ENCODE measurements at places on chromosomes 6 and 20.

GRCh38 chr6:106685833-106686232 is 56.5 kb downstream of the QRSL1 start:
- no peak for DNase-seq

DNA sequence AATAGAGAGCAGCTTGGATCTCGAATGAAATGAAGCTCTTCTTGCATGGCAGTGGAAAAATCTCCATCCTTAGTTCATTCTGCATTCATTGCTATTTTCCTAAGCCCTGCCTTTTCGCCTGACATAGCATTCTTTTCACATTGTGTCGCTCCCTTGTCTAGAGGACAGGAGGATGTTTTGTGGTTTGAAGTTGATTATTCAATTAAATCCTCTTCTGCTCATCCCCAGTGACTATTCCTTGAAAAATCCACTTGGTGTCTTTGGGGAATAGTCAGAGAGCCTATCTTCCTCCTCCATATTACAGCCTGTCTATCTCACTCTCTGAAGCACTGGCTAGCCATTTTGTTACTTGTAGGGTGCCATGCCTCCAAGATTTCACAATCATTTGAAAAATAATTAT is 161.2 kb downstream of the KLHL32 start:
- DNase-seq = no peak

GRCh38 chr6:170112583-170112860 is 178.4 kb downstream of the DLL1 start:
- DNase-seq = no peak

DNA sequence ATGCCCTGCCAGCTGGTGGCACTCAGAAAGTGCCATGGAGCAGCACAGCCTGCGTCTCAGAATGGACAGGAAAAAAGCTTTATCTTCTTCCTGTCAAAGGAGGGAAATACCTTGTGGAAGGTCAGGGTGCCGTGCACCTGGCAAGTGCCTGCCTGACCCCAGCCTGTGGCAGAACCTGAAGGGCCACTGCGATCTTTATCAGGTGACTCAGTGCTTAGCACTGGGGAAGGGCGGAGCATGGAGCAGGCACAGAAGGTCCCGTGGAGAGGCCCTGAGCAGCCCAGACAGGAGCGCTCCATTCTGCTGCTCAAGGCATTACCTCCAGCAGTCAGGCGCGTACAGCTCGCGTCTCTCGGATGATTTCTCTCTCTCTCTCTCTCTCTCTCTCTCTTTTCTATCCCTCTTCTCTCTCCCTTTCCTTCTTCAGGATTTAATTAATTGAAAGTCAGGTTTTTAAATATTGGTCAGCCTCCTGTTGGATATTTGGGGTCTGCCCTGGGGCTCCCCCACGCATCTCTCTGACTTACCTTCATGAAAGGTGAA is 31.7 kb downstream of the FOXC1 start:
- no peak for DNase-seq

DNA sequence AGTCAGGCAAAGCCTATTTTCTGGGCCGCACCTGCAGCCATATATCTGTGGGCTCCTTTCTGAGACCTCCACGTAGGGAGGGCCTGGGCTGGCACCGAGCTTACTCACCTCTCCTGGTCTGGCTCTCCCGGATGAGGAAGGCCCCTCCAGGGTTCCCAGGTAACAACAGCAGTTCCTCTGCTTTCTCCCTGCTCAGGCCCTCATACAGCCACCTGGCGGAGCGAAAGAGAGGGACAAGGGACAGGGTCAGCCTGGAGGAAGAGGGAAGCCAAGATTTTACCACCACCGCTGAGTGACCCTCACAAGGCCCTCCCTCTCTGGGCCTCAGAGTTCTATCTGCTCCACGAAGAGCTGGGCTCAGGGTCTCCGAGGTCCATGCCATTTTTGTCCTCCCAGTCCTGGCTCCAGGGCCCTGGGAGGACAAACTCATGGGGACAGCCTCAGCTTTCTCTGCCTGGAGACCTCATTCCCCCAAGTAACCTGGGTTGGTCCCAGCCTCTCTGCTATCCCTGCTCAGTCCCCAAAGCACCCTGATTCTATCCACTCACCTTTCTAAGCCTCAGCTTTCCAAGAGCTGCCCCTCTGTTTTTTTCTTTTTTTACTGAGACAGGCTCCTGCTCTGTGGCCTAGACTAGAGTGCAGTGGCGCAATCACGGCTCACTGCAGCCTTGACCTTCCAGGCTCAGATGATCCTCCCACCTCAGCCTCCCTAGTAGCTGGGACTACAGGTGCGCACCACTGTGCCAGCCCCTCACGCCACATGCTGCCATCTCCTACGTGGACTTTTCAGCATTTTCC is 13.3 kb downstream of the SLA2 start:
- DNase-seq = no peak

DNA sequence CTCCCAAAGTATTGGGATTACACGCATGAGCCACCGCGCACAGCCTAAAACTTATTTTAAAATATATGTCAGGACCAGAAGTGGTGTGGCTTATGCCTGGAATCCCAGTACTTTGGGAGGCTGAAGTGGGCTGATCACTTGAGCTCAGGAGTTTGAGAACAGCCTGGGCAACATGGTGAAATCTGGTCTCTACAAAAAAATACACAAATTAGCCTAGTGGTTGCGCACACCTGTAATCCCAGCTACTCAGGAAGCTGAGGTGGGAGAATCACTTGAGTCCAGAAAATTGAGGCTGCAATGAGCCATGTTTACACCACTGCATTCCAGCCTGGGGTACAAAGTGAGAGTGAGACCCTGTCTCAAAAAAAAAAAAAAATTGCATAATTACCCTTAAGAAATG is 13.7 kb downstream of the PXT1 start:
- DNase-seq = no peak

GRCh38 chr20:16317445-16318362 is 255.5 kb downstream of the KIF16B start:
- DNase-seq = no peak

GRCh38 chr6:111804627-111805235 is 68.5 kb downstream of the FYN start:
- DNase-seq = peak; percentile 86

DNA sequence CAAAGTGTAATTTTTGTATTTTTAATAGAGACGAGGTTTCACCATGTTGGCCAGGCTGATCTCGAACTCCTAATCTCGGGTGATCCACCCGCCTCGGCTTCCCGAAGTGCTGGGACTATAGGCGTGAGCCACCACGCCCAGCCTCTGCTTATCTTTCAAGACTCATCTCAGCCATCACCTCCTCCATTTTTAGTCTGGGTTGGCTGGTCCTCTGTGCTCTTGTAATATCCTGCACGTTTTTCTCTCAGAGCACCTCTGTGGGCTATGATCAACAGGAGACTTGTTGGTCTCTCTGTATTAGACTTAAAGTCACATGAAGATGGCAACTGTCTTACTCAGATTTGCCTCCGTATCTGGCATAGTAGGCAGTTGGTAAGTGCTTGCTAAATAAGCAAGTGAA is 7.6 kb downstream of the NOTCH4 start:
- DNase-seq = no peak

DNA sequence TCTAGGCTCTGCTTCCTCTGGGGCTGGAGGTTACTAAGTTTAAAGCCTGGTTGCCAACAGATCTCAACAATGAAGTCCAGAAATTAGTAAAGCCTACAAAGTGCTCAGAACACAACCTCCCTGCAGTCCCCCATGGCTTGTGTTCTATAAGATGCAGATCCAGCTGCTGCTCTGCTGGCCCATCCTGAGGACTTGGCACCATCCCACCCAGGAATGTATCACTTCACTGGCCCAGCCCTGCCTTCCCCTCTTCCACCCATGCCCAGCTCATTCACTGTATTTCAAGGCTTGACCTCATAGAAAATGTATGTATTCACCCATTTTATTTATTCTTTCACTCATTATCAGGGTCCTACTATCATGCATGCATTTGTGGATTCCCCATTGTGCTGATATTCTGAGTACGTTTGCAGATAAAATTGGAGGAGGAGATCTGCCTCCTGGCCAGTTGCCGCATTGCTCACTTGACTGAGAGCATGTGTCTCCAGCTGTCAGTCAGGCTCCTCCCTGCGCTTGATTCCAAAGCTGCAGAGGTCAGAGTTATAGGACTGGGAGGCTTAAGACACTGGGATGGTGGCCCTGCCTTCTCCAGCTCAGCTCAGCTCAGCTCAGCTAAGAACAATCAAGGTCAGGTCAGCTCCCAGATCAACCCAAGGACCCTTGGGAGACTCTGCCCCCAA is 104.8 kb downstream of the MAFB start:
- DNase-seq = no peak

DNA sequence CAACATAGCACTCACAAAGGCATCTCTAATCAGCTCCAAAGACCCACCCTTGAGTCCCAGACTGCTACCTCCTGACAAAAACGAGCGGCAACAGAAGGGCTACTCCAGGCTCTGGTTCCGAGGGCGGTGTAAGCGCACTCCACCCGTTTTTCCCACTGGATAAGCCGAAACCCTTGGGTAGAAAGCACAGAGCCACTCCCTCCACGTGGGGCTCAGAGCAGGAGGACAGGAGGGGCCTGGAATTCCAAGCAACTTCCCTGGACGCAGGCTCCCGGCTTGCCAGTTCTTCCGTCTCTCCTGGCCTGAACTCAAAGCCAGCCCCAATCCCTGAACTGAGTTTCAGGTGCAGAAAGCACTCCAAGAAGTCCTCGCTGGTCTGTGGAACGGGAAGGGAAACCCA is 7.4 kb downstream of the GMEB2 start:
- no peak for DNase-seq

GRCh38 chr6:142796571-142796970 is 148.4 kb downstream of the HIVEP2 start:
- no peak for DNase-seq

GRCh38 chr6:131758920-131759319 is 48.1 kb upstream of the CTAGE9 start:
- DNase-seq = no peak

- DNase-seq = no peak
These were observed 392.0 kb upstream of the SASH1 start for GRCh38 chr6:147950623-147950987.

DNA sequence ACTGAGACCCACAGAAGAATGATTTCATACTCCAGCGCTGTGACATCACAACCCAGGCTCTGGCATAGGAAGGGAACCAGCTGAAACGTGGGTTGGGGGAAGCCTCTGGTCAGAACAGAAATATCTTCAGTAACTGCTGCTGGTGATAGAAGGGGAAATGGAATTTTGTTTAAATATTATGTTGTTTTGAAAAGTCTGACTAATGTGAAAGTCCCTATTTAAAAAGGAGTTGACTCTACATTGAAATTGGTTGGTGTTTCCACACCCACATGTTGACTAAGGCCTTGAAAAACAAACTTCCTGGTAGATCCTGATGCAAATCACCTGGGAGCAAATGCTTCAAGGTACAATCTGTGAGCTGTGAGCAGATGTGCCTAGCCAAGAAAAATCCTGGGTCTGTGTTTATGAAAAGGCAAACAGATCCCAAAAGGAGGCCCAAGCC is 24.5 kb upstream of the TCP11 start:
- DNase-seq = no peak

DNA sequence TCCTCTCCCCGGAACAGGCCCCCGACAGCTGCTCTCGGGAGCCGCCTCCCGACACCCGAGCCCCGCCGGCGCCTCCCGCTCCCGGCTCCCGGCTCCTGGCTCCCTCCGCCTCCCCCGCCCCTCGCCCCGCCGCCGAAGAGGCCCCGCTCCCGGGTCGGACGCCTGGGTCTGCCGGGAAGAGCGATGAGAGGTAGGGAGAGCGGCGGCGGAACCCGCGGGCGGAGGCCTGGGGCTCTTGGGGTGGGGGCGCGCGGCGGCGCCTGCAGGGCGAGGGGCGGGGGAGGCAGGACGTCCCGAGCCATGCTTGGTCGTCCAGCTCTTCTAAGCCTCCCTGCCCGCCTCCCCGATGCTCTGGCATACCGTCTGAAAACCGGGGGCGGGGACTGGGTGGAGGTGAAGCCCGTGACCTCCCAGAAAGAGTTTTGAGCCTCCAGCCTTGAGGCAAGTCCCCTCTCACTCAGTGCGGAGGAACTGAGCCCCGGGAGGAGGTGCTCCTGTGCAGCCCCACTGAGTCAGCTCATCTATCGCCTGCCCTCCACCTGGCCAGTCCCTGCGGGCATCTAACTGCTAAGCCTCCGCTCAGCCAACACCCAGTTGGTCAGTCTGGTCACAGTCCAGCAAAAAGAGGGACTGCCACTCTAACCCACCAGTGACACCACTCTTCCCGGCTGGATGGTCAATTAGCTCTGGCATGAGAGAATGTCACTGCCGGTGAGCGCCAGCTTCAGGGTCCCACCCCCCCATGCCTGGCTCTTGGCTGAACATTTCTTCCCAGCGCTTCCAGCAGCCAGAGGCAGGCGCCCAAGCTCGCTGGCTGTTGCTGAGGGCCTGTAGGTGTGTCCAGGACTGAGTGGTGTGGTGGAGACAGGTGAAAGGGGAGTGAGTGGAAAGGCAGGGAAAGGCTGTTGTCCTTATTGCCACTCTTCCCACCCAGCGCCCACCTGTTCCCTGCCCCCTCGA is 482 bp downstream of the DDR1 start:
- DNase-seq = peak; percentile 66

DNA sequence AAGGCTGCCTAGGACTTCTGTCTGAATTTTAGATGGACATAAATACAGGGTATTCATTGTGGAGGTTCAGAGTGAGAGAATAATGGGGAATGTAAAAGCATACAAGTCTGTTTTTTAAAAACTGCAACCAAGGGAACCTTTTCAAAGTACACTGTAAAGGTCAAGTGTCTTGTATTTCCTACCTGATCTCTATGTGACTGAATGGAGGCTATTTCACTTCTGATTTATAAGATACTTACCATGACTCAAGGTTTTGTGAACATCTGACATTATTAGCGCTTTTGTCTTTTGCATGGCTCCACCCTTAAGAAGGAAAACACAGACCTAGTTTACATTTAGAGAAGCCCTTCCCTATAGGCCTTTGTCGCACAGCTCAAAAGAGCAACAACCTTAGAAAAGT is 126.5 kb downstream of the ZFAND3 start:
- DNase-seq = no peak

- DNase-seq = no peak
These were observed 13.8 kb upstream of the NTSR1 start for GRCh38 chr20:62694868-62695267.

- no peak for DNase-seq
These were observed 120.1 kb upstream of the CCDC28A start for GRCh38 chr6:138653435-138653834.

DNA sequence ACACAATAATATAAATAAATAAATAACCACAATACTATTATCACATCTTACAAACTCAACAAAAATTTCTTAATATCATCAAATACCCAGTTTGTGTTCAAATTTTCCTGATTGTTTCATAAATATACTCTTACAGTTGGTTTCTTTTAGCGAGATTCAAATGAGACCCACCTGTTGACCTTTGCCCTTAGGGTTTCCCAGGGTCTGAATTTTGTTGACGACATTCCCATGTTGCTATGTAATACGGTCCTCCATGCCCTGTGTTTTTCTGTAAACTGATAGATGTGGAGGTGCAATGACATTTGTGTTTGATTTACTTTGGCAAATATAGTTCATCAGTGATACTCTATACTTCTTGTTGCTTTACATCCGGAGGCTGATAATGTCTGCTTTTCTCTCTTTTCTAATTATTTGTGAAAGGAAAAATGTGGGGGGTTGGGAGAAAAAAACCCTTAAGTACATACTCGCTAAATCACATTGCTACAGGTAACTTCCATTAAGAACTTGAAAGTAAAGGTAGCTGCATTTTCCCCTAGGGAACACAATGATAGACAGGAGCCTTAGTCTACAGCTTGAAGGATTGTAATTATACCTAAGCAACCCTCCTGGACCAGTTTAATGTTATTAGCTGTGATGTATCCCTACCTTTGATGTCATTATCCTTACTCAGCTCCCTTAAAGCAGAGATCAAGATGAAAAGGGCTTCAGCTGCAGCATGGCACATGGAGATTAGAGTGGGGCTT is 6.6 kb downstream of the MOG start:
- DNase-seq = no peak

All from activated CD4-positive, alpha-beta memory T cell treated with anti-CD3 and anti-CD28 coated beads for 36 hours (primary cell).